ENCODE measurements at places on chromosomes 4 and X.

DNA sequence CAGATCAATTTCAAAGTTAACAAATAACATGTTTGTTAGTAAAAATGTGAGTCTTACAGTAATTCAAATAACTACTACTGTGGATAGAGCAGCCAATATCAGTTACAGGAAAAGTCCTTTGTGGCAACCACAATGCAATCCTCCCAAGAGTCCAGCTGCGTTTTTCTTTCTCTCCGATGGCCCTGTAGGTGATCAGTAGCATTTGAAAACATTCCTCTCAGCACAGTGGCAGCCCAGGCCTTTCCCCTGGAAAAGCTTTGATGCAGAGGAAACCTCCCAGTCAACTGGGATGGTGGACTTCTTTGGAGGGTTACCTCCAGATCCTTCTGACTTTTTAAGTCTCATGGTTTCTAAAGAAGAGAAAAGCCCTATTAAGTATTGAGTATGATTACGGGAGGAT is 18.0 kb upstream of the PDZD4 start:
- no peak for DNase-seq

DNA sequence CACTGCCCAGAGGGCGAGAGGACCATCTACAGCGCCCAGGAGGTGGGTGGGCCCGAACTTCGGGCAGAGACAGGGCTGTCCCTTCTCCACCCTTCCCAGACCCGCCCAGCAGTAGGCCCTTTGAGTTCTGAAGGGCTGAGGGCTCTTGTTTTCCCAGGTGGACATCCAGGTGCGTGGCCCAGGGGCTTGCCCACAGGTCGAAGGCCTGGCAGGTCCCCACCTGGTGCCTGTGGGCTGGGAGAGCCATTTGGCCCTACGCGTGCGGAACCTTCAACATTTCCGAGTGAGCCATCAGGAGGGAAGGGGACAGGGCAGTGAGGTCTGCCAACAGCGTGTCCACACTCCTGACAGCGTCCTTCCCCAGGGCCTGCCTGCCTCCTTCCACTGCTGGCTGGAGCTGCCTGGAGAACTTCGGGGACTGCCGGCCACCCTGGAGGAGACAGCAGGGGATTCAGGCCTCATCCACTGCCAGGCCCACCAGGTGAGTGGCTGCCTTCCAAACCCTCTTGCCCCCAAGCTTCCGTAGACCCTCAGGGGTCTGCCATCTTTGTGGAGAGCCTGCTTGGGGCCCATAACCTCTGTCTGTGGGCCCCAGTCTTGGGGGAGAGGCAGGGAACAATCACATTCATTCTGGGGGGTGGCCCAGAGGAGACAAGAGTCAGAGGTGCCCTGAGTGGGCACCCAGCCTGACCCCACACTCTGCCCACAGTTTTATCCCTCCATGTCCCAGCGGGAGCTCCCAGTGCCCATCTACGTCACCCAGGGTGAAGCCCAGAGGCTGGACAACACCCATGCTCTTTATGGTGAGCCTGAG is 6.8 kb downstream of the PLXNB3 start:
- peak; percentile 30 for DNase-seq

DNA sequence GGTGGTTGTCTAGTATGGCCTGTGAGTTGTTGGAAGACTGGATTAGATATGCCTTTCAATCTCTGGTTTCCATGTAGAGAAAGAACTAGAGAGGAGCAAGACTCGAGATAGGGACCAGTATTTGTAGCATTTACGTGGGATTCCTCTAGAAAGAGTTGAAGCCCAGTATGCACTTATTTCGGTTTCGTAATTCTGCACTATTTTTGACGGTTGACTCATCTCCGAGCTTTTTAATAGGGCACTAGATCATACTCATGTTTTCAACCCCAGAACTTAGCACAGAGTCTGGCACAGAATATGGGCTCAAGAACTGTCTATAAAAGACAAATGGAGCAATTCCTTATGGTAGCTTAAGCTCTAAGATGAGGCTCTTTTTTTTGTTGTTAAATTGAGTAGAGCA is 15.7 kb downstream of the HELT start:
- no peak for DNase-seq

DNA sequence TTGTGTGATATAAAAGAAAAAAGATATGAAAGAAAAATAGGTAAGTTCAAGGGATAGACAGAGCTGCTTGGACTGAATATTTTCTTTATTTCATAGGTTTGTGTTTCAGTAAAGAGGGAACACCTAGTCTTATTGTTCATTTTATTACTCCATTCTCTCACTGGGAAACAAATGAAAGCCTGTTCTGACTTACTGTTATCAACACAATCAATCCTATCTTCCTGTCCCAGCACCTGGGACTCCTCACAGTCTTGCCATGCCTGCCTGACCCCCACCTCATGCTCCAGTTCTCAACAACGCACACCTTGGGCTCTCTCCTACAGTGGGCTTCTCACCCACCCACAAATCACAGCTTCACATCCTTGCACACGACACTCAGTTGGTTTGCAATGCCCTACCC is 189.5 kb downstream of the PRDM5 start:
- DNase-seq, result no peak

GRCh38 chrX:74280759-74281158 is 23.2 kb upstream of the ZCCHC13 start:
- DNase-seq, result no peak

DNA sequence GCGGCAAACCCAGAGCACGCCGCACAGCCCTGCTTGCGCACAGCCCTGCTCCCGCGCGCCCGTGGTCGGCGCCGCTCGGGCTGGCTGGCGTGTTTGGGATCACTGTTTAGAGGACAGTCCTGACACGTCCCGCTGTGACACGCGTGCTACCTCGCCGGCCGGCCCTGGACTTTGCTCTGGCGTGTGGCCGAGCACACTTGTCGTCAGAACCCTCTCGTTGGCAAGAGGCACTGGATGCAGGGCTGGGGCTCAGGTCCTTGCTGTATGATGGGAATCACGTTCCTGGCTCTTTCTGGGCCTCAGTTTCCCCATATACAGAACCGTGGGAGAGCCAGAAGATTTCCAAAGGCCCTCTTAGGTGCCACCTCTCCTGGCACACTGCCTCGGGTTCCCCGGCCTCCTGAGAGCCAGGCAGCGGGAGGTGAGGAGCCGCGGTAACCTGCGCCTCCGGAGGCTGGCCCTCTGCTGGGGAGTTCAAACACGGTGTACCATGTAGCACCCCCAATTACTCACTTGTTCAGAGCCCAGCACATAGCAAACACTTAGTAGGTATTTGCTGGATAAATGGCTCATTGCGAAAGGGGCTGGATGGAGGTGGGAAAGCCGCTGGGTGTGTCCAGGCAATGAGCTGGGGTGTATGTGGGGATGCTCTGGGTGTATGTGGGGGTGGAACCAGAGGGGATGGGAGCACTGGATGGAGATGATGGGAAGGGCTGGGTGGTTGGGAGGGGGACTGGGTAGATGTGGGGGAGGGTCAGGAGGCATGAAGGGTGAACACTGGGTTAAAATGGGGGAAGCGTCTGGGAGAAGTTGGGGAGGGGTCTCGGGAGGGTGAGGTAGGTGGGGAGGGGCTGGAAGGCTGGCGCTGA is 76.6 kb downstream of the HTRA3 start:
- DNase-seq, result no peak

GRCh38 chr4:20248155-20248558 is 3.5 kb upstream of the SLIT2 start:
- no peak for DNase-seq

DNA sequence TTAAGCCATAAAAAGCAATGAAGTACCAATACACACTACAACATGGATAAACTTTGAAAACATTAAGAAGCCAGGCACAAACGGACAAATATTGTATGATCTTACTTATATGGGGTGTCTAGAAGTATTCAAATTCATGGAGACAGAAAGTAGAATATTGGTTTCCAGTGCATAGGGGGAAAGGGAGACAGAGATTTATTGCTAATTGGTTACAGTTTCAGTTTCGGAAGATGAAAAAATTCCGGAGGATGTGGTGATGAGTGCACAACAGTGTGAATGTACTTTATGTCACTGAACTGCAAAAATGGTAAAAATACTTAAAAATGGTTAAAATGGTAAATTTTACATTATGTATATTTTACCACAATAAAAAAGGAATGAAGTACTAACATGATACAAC is 5.1 kb upstream of the PRDX4 start:
- no peak for DNase-seq

- DNase-seq, result no peak
Observed at GRCh38 chrX:253451-254297, 27.5 kb upstream of the PLCXD1 start.

DNA sequence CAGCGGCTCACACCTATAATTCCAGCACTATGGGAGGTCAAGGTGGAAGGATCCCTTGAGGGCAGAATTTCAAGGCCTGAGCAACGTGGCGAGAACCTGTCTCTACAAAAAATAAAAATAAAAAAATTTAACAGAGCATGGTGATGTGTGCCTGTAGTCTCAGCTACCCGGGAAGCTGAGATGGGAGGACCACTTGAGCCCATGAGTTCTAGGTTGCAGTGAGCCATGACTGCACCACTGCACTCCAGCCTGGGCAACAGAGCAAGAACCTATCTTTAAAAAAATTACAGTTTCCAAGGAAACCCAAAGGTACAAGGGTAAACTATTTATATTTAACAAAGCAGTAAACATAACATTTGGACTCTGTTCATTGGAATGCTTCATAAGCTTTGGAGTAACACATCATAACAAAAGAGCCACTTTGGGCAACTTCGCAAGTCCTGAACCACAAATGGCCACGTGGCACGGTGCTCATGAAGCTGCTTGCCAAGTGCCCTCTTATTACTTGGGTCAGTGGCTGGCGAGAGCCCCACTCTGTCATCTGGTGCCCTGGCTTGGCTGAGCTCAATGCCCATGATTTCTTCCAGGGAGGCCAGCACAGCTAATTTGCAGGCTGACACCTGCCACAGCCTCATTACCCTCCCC is 165.6 kb downstream of the SH3KBP1 start:
- DNase-seq, result no peak

- no peak for DNase-seq
Observed at GRCh38 chrX:9349572-9350494, 115.0 kb upstream of the TBL1X start.

GRCh38 chrX:150870487-150871340 is 27.8 kb downstream of the CD99L2 start:
- DNase-seq, result no peak

GRCh38 chr4:119526786-119527550 is 101.6 kb downstream of the PDE5A start:
- no peak for DNase-seq

DNA sequence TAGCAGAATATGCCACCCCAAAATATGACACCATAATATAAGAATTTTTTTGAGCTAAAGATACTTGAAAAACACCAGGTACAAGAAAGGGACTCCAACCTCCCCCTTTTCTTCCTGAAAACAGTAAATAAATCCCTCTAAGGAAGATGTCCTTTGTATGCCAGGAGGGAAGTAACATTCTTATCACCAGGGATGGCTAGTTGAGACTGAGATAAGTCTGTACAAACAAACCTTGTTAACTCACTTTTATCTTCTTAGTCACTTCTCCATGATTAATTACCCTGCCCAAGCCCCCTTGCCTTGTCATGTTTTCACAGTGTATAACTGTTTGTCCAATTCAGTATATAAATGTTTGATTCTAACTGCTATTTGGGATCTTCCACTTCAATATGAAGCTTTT is 888.0 kb downstream of the PCDH18 start:
- no peak for DNase-seq

DNA sequence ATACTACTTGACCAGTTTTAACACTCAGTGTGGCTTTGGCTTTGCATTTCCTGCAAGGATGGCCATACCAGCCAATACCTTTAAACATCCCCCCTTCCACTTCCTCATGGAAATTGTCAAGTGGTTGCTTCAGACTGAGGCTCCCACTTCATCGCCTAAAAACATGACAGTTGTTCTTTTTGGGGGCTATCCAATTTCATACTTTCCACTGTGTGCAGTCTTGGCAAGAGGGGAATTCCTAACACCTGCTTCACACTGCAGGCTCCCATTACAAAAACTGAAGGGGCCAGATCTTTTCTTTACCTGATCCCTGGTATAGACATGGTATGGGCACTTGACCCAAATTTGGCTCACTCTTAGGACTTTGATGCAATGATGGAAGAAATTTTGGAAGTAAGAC is 28.5 kb upstream of the TSR2 start:
- no peak for DNase-seq

- no peak for DNase-seq
Observed at GRCh38 chr4:126776361-126776760, 856.4 kb upstream of the INTU start.

GRCh38 chr4:112817933-112818593 is 181.1 kb downstream of the LARP7 start:
- DNase-seq, result peak; percentile 21

GRCh38 chr4:52263607-52264006 is 212.5 kb downstream of the SPATA18 start:
- no peak for DNase-seq

- DNase-seq, result no peak
Observed at GRCh38 chrX:34404386-34405070, 252.6 kb downstream of the TMEM47 start.

- DNase-seq, result no peak
Observed at GRCh38 chr4:7692451-7693236, 247.0 kb downstream of the AFAP1 start.

- DNase-seq, result no peak
Observed at GRCh38 chr4:40164459-40164858, 32.4 kb upstream of the RHOH start.

GRCh38 chrX:37818031-37818430 is 29.3 kb downstream of the DYNLT3 start:
- no peak for DNase-seq

DNA sequence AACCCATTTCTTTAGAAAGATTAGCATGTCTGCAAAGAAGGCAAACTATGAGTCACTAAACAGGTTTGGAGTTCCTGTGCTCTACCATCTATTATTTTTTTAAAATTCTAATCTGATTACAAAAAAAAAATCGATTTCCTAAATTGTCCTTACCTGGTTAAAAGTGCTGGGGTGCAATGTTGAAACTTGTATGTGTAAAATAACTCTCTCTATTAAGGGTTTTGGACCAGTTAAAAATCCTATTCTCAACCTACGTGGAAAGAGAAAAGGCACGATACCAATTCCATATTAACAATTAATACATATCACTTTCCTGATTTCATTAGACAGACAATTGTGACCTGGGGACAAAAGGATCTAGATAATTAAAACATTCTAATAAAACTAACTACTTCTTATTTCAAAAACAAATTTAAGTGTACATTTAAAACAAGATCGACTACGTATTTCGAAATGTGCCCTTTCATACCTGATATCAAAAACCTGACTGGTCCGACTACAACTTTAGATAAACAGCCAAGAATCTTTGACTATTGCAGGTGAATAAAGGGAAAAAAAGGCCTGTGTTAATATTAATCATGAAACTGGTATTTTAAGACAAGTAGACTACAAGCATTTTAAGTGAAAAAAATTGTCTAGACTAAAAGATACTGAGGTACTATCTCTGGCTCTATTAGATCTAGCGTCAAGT is 21.2 kb downstream of the AADAT start:
- DNase-seq, result no peak

- no peak for DNase-seq
Observed at GRCh38 chr4:174753021-174753420, 76.0 kb downstream of the GLRA3 start.
